Effector memory CD8-positive, alpha-beta T cell (primary cell): ENCODE measurements at places on chromosomes 6 and 20.

- no peak for DNase-seq
Measured at GRCh38 chr20:47907031-47907675, 121.9 kb upstream of the SULF2 start.

DNA sequence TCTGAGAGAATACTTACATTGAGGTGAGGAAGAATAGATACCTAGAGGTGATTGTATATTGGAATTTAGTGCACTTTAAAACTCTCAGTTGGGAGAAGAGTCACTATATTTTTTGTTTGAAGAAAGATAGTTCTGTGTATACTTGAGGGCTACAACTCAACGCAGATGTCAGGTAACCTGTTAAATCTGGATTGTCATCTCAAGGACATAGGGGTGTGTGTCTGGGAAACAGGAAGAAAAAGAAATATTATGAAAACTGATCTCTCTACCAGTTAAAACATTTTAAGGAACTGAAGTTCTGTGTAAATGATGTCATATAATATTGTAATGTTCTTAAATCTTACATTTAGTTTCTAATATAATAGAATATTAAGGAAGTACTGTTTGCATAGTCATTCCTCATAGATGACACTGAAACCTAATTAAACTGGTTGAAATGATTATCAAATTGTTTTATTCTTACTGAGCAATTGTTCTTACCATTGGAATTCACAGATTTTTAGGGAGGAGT lies 86.2 kb downstream of the SMAP1 start:
- DNase-seq, result no peak

DNA sequence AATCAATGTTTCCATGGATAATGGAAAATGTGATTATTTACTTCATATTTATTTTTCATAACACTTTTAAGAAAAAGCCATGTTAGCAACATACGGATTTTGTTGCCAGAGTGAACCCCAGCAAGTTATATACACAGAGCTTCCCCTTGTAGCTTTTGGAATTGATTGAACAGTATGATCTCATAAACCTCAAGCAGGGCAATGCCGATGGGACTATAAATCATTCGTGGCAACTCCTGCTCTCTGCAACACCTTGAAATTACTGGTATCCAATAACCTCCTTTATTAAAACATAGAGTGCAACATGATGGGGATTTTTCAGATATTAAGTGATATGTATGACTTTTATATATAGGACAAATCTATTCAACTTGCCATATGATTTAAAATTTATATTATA lies 428.5 kb downstream of the KHDRBS2 start:
- DNase-seq, result no peak

DNA sequence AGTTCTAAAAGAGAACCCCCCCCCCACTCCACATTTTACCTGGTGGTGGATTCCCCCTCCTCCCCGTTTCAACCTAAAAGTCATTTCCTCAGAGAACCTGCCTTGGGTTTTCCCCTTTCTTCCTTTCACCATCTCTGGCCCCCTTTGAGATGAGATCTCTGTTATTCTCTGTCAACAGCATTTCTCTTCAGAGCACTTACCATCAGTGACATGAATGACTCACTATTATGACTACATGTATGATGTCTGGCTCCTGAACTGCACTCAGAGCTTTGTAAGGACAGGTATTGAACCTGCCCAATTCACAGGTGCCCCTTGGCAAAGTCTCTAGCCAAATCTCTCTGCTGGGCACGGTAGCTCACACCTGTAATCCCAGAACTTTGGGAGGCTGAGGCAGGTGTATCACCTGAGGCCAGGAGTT lies 61.4 kb upstream of the JARID2 start:
- no peak for DNase-seq

- DNase-seq, result no peak
Measured at GRCh38 chr6:128079021-128079420, 178.2 kb upstream of the THEMIS start.

GRCh38 chr6:96889146-96889545 lies 8.5 kb downstream of the NDUFAF4 start:
- DNase-seq, result no peak

DNA sequence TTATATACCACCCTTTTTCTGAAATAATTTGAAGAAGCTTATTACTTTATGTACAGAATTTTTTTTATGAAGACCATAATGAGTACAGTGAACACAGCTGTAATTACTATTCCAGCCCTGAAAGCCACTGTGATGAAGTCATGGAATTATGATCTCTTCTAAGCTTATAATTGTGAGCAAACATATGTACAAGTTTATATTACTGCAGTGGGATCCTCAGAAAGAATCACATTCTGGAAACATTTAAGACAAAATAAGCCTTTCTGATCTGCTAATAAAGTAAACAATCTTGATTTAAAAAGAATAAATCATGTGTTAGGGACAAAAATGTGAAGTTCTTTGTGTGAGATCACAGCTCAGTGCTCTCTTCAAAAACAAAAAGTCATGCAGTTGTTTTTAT lies 560.4 kb downstream of the CD109 start:
- no peak for DNase-seq

DNA sequence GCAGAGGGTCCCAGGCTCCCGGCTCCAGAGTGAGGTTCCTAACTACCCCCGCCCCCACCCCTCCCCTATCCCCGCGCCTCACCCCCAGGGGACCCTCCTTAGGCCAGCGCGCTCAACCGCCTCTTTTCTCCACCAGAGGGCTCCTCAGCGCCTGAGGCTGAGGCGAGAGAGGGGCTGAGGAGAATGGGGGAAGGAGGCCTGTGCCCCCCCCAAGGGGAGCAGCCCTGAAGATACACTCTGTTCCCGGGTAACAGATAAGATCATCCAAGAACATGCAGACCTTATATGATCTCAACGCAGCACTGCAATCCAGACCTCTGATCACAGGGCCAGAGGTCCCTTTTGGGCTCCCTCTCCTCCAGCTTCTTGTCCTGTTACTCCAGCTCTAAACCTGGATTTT lies 43.3 kb upstream of the MRPS10 start:
- peak; percentile 26 for DNase-seq

- no peak for DNase-seq
Measured at GRCh38 chr20:18650224-18650623, 62.4 kb downstream of the DTD1 start.

GRCh38 chr6:160198606-160199211 lies 59.9 kb downstream of the SLC22A2 start:
- DNase-seq, result no peak

GRCh38 chr6:140101367-140101766 lies 726.9 kb upstream of the CITED2 start:
- DNase-seq, result no peak

- DNase-seq, result no peak
Measured at GRCh38 chr6:87209812-87210211, 54.4 kb downstream of the ZNF292 start.

DNA sequence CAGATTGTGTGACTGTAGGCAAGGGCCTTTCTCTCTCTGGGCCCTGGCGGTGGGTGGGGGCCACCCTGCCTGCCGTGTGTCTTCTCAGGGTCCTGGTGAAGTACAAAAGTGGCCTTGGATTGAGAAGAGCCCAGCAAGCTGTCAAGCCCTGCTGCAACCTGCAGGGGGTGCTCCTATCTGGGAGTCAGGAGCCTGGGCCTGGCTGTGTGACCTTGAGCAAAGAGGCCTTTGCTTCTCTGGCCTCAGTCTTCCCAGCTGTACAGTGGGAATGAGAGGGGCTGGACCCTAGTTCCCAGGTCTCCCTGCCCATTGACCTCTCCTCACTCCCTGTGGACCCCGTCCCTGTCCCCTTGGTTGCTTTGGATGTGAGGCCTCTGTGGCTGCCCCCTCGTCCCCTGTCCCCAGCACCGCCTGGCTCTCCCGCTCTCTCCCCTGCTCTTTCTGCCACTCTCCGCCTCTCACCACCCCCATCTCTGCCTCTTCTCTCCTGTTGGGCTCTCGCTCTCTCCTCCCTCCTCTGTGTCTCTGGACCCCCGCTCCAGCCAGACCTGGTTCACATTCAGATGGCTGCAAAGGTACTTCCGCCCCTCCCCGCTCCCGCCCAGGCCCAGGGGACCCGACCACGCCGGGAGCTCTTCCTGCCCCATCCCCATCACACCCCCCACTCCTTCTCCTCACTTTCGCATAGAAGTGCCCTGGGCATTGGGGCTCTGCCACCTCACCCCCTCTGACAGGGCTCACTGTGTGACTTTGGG lies 46.7 kb downstream of the SRC start:
- DNase-seq, result no peak

DNA sequence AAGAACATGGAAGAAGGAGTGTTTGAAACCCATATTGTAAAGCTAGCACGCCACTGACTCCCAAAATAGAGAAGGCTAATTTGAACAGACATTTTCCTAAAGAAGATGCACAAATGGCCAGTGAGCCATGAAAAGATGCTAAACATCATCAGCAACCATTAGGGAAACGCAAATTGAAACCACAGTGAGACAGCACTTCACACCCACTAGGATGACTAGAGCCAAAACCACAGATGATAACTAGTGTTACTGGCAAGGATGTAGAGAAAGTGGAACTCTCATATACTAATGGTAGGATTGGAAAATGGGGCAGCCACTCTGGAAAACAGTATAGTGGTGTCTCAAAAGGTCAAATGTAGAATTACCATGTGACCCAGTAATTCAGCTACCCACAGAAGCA lies 58.2 kb downstream of the BMP7 start:
- DNase-seq, result no peak

DNA sequence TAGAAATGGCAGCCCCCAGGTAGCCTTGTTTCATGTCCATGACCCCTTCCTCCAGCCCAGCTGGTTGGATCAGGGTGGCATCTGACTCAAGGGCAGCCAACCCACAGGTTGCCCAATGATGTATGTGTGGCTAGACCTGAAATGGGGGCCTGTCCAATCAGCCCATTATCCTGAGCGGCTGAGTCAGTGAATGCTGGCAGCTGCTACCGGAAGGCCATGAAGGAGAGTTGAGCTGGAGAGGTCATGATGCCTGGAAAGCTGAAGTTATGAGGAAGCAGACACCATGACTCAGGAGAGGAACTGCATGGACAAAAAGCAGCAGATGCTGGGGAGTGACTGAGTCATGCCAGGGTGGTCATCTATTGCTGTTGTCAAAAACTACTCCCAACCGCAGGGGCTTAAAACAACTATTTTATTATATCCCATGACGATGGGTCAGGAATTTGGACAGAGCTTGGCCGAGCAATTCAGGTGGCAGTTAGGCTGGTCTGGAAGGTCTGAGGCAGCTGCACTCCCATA lies 67.3 kb downstream of the MDGA1 start:
- DNase-seq, result no peak

DNA sequence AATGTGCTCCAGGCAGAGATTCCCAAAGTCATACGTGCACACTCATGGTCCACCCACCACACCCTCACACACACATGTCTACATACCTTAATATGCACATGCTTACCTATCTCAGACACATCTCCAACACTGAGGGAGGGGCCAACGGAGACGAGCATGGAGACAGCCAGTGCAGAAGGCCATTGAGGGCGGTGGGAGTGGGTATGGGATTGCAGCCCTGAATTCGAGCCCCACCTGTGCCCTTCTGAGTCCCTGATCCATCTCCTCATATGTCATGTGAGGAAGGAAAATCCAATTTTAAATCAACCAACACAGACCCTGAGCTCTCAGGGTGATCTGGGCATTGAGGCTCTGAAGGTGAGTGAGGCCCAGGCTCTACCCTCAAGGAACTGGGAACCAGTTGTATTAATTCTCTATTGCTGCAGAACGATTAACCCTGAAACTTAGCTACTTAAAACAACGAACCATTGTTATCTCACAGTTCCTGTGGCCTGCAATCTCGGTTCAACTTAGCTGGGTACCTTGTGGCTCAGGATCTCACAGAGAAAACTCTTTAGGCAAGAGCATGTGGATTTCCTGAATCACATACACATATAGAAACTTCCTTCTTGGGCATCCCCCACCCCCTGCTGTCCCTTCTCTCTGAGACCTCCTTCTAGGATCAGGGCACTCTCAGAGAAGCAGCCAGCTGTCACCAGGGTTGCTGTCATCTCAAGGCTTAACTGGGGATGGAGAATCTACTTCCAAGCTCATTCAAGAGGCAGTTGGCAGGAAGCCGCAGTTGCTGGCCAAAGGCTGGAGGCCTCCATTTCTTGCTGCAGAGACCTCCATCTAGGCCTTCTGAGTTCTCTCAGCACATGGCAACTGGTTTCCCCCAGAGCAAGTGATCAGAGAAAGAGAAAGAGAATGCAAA lies 28.3 kb downstream of the GLP1R start:
- DNase-seq, result no peak

DNA sequence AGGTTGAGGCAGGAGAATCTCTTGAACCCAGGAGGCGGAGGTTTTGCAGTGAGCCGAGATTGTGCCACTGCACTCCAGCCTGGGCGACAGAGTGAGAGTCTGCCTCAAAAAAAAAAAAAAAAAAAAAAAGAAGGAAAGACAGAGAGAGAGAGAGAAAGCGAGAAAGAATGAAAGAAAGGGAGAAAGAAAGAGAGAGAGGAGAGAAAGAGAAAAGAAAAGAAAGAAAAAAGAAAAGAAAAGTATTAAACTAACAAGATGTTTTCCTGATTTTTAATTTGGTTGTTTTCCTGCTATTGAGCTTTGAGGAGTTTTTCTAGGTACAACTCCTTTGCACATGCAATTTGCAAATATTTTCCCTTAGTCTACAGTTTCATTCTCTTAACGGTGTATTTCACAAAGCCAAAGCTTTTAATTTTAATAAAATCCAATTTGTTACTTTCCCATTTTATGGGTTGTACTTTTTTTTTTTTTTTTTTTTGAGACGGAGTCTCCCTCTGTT lies 10.8 kb upstream of the TRERF1 start:
- DNase-seq, result no peak

- no peak for DNase-seq
Measured at GRCh38 chr20:33812908-33813462, 1.8 kb downstream of the CHMP4B start.

- DNase-seq, result no peak
Measured at GRCh38 chr6:75221116-75221515, 15.3 kb upstream of the COL12A1 start.

DNA sequence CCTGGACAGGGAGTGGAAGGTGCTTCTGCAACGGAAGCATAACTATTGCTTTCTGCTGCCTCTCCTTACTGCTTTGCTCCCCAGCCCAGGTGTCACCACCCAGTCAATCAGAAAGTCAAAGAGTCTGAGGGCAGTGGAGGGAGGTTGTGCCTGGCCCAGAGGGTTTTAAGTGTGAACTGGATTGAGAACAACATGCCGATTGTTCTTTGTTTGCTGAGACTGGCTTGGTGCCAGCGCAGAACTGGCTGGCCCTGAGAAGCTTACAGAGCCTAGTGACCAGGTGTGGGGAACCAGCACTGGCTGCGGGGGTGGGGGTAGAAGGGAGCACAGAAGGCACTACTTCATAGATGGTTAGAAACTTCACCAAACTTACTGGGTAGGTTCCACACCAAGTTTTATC lies 31.1 kb upstream of the ENPP4 start:
- DNase-seq, result no peak

- no peak for DNase-seq
Measured at GRCh38 chr6:169388395-169389166, 134.9 kb upstream of the THBS2 start.

GRCh38 chr6:141123497-141123896 lies 1009.2 kb upstream of the GJE1 start:
- no peak for DNase-seq
